Stimulated activated CD4-positive, alpha-beta T cell treated with anti-CD3 and anti-CD28 coated beads, TNF-alpha, amount 100 ng/mL, for 4 hours (primary cell): ENCODE measurements at places on chromosomes 4 and X.

DNA sequence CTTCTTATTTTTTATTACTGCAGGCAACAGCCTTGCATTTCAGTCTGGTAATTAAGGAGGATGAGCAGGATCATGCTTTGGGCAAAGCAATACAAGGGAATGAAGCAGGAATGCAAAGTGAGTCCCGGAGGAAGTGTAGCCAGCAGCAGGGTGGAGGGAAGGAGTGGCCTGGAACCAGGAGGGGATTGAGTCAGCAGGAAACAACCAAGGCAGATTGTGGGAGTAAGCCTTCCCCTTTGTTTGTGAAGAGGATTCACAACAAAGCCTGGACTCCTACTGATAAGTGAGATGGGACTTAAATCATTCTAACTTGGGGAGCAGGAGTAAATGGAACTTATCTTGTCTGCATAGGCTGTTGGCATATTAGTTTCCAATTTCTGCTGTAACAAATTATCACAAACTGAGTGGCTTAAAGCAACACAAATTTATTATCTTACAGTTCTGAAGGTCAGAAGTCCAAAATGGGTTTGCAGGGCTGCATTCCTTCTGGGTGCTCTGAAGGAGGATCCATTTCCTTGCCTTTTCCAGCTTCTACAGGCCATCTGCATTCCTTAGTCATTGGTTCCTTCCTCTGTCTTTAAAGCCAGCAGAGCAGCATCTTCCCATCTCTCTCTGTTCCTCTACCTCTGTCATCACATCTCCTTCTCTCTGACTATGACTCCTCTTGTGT lies 93.2 kb upstream of the AP1S2 start:
- no peak for DNase-seq

- no peak for DNase-seq
These were observed 336.1 kb upstream of the PABPC4L start for GRCh38 chr4:134537701-134538100.

DNA sequence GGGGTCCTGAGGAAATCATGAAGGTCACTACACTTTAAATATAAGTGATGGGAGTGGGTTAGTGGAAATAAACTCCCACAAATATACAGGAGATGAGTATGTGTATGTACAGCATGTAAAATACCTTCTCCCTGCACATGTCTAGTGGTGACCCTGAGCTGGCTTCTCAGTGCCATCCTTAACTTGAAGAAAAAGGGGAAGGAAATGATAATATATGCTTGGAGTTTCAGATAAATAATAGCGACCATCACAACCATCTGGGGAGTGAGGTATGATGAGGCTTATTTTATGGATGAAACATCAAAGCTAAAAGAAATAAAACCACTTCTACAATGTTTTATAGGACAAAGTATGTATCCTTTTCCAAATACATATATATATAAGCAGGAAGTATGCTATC lies 41.0 kb upstream of the SORBS2 start:
- no peak for DNase-seq

GRCh38 chrX:55796496-55796895 lies 78.9 kb downstream of the RRAGB start:
- DNase-seq = no peak

DNA sequence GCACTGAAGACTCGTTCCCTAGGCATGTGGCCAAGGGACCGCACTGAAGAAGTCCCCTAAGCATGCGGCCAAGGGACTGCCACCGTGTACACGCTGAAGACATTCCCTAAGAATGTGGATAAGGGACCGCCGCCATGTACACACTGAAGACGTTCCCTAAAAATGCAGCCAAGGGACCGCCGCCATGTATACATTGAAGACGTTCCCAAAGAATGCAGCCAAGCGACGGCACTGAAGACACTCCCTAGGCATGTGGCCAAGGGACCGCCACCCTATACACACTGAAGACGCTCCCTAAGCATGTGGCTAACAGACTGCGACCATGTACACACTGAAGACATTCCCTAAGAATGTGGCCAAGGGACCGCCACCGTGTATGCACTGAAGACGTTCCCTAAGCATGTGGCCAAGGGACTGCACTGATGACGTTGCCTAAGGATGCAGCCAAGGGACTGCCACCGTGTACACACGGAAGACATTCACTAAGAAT lies 31.5 kb downstream of the DHRSX start:
- no peak for DNase-seq

- no peak for DNase-seq
These were observed 602.7 kb upstream of the PCDH7 start for GRCh38 chr4:30117433-30117832.

DNA sequence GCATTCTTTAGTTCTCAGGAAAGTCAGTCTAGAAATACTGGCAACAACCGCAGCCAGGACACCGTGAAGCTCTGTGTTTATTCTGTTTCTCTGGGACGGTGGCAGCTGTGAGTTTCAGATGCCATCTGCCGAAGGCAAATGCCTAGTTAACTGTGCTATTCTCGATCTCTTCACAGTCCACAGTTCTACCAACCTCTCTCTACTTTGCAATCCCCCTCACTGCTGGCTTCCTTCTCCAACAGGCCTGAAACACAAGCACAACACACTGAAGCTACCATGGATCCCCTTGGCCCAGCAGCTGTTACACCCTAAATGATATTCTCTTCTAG lies 118.8 kb downstream of the ZNF827 start:
- DNase-seq = no peak

- no peak for DNase-seq
These were observed 408.0 kb upstream of the SPOCK3 start for GRCh38 chr4:167642250-167642649.

- DNase-seq = no peak
These were observed 122.7 kb upstream of the JADE1 start for GRCh38 chr4:128686810-128687209.

- no peak for DNase-seq
These were observed 173.5 kb upstream of the FMR1 start for GRCh38 chrX:147738265-147738664.

DNA sequence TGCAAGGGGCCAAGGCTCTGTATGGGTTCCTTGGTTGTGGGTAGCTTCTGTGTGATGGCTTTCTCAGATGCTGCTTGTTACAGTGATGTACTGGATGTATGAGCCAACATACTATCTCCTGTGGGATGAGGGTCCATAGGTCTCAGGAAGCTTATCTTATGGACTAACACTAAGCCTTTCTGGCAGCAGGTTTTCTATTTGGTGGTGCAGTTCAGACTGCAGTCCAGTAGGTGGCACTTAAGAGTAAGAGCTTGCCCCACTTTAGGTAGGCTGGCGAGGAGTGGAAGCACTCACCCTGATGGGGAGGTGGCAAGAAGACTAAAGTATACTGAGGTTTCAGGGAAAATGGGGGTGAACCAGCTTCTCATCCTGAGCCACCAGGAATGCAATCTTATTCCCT lies 306.7 kb upstream of the MAOA start:
- no peak for DNase-seq

GRCh38 chrX:54085666-54086065 lies 41.4 kb upstream of the PHF8 start:
- DNase-seq = no peak

- no peak for DNase-seq
These were observed 222.6 kb upstream of the SMIM31 start for GRCh38 chr4:164531336-164531735.
